ENCODE measurements at places on chromosomes 6 and 20.

- DNase-seq = no peak
Observed at GRCh38 chr6:135438907-135439535, 58.5 kb downstream of the AHI1 start.

- no peak for DNase-seq
Observed at GRCh38 chr20:46607191-46607848, 43.9 kb downstream of the SLC13A3 start.

DNA sequence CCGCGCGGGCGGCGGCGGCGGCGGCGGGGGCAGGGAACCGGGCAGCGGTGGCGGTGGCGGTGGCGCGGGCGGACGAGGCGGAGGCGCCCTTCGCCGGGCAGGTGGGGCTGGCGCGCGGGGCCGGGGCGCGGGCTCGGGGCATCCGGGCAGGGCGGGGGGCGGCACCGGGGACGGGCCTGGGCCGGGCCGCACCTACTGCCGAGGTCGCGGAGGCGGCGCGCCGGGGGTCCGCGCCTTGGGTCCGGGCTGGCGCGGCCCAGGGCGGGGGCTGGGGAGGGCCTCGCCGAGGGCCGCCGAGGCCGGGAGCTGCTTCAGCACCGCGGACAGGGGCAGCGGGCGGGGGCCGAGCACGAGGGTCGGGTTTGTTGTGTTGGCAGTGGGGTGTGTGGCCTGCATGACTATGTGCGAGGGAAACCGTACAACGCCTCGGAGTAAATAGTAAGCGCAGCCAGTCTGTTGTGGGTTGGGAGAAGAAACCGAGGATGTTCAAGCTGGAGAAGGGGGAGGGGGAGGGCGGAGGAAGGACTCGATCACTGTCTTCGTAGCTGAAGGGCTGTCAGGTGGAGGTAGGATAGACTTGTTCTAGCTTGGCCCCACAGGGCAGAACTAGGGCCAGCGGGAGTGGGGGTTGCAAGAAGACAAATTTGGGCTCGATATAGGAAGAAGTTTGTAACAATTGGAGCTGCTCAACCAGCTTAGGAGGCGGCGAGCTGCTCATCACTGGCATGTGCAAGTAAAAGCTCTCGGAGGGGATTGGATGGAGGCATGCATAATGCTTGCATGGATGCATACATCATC lies 593 bp downstream of the MMP24 start:
- no peak for DNase-seq

- no peak for DNase-seq
Observed at GRCh38 chr6:45697605-45698004, 318.1 kb downstream of the CLIC5 start.

GRCh38 chr20:45157962-45158361 lies 16.7 kb upstream of the PI3 start:
- DNase-seq = peak; percentile 65

- no peak for DNase-seq
Observed at GRCh38 chr6:162372106-162372505, 355.5 kb downstream of the PRKN start.

DNA sequence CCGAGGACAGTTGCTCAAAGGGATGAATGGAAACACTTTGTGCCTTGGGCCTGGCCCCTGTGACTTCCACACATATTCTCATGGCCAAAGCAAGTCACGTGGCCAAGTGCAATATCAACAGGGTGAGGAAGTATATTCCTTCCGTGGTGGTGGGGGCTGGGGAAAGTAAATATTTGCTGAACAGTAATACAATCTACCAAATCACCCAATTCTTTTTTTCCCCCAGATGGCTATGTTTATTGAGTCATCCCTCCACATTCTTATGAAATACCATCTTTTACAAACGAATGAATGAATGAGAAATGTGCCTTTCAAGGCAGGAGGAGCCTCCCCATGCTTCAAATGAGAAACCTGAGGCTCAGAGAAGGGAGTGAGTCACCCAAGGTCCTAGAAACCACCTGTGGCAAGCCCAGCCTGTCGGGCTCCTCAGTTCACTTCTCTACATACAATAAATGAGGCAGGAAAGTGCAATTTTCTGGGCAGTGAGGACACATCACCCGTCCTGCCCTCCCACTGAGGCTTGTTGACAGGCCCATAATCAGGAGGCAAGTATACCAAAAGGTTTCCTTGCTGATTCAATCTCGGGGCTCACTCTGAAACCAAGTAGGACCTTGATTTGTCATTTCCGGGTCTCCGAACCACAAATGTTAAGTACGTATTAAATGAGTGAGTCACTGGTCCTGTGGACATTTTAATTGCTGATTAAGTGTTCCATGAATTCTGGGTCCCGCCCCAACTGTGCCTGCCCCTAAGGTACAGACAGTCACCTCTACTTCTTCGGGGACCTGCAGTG lies 25.3 kb upstream of the TOP1 start:
- DNase-seq = peak; percentile 82

DNA sequence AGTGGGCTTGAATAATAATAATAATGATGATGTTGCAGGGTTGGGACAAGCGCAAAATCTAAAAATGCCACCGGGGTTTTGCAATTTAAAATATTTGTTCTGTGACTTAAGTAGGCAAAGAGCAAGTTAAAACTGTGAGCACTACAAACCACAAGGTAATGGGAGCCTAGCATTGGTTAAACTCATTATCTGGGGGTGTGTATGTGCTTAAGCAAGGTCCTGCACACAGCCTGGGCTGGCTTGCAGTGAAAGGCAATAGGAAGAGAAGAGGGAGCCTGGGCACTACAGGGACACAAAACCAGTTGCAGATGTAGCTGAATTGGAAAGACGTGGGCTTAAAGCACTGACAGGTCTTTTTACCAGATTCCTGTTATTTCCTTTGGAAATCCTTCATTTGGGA lies 11.7 kb downstream of the SIM1 start:
- DNase-seq = no peak

- no peak for DNase-seq
Observed at GRCh38 chr6:151118461-151119123, 121.2 kb upstream of the AKAP12 start.

DNA sequence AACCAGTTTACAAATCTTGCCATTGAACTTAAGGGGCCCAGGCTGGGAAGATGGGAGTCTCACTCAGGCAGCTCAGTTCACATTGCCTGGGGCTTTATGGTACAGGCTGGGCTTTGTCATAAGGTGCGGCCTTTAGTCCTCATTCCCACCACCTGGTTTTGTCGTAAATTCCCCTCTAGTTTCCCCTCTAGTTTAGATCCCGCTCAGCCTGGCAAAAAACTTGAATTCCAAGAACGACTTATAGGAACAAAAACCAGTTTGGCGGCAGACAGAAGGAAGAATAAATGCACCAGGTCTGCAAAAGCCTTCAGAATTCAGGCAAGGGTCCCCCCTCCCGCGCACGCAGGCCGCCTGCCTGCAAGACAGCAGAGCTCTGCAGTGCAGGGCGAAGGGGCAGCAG lies 4.1 kb downstream of the BMP7 start:
- DNase-seq = no peak

- DNase-seq = no peak
Observed at GRCh38 chr6:121549736-121550135, 114.3 kb downstream of the GJA1 start.

DNA sequence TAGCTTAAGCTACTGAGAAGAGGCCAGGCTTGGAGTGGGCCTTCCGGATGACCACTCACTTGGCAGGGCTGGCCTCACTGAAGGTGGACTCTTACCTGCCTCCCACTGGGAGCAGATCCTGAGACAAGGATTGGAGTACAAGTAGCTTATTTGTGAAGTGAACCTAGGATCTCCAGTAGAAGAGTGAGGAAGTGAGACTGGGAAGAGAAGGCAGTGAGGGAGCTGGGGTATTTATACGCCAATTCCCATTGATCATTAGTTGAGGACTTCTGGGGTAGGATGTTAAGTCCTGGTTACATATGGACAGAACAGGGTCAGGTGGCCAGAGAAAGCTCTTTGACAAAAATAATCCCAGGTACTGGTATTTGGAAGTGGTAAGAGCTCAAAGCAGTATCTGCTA lies 32.3 kb upstream of the RNF24 start:
- DNase-seq = no peak

- DNase-seq = no peak
Observed at GRCh38 chr6:108161724-108162282, 4.0 kb upstream of the NR2E1 start.

DNA sequence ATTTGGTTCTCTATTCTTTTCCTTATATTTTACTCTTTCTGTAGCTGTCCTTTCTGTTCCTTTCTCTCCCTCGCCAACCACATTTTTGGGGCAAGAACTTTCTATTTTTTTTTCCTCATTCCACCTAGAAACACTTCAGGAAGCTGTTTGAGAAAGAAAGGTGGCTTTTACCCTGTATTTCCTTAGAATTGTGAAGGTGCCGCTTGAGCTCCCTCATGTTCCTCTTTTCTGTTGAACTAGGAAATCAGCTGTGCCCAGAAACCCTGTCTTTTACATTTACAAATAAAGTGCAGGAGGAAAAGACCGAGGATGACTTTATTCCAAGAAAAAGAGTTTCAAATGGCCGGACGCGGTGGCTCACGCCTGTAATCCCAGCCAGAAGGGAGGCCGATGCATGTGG lies 38.2 kb downstream of the OR2B2 start:
- DNase-seq = no peak

DNA sequence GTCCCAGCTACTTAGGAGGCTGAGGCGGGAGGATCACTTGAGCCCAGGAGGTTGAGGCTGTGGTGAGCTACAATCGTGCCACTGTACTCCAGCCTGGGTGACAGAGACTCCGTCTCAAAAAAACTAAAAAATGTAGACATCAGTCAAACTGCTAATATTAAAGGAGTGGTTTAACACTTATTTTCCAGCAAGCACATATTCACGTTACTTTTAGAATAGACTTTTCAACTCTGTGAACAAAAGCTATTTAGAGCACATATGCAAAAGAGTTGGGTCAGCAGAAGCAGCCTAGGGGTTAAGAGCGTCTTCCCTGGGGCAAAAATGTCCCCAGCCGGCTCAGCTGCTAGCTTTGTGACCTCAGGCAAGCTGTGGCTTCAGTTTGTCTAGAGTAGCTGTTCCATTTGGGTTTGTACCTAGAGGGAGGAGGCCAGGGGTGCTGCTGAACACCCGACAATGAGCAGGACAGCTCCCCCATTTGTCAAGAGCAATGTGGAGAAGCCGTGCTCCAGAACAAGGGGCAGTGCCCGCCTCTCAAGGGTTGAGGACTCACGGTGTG lies 62.5 kb upstream of the PTGIS start:
- DNase-seq = no peak

GRCh38 chr6:17899491-17899890 lies 87.9 kb downstream of the KIF13A start:
- peak; percentile 11 for DNase-seq

DNA sequence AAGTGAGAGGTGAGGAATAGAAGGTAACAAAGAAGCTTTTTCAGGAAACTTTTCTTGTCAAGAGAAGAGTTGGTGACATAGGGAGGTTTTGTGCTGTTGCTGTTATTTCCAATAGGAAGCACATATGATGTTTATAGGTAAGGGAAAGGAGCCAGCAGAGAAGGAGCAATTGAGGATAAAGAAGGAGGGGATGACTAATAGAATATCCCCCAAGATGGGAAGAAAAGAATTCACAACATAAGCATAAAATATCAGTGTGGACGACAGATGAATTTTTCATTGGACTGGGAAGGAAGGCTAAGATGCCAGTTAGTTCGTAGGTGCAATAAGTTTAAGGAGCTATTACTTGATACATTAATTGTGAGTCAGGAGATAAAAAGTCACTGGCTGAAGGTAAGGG lies 8.5 kb upstream of the BEND6 start:
- no peak for DNase-seq

GRCh38 chr6:83480470-83480869 lies 31.9 kb upstream of the PRSS35 start:
- DNase-seq = no peak

GRCh38 chr20:18585134-18585533 lies 2.7 kb upstream of the DTD1 start:
- DNase-seq = no peak

GRCh38 chr20:49352751-49353150 lies 74.9 kb upstream of the ZNFX1 start:
- DNase-seq = no peak

DNA sequence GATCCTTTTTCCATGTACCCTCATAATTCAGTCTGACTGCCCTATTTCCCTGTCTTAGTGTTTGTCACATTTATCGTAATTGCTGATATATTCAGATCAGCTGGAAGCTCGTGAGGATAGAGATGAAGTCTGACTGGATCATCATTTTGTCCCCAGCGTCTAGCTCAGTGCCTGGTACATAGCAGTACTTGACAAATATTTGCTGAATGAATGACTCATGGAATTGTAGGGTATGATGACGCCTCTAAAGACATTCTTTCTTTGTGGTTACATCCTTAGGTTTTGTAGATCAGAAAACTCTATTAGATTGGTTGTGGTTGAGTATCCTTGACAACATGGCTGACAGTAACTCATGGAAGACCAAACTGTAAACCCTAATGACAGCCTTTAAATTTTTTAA lies 68.9 kb downstream of the MTHFD1L start:
- no peak for DNase-seq

DNA sequence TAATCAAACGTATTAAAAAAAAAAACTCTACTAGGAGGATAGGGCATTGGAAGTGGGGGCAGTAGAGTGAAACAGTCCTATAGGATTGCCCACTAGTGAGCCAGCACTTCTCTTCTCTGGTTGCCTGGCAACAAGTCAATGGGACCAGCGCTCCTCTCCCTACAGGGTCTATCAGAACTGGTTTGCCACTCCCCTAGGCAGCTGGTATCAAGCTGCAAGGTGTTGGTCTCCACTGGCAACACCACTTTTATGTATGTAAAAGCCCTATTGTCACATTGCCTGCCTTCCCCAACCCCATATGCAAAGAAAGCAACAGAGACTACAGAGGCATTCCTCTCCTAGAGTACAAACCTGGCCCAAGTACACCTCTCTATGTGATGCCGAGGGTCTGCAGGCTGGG lies 166.9 kb upstream of the MCHR2 start:
- DNase-seq = no peak

GRCh38 chr6:91970700-91971099 lies 1383.8 kb upstream of the MAP3K7 start:
- DNase-seq = no peak

GRCh38 chr20:8073024-8073832 lies 53.7 kb upstream of the TMX4 start:
- no peak for DNase-seq

- DNase-seq = no peak
Observed at GRCh38 chr20:4046926-4047325, 31.6 kb upstream of the RNF24 start.

DNA sequence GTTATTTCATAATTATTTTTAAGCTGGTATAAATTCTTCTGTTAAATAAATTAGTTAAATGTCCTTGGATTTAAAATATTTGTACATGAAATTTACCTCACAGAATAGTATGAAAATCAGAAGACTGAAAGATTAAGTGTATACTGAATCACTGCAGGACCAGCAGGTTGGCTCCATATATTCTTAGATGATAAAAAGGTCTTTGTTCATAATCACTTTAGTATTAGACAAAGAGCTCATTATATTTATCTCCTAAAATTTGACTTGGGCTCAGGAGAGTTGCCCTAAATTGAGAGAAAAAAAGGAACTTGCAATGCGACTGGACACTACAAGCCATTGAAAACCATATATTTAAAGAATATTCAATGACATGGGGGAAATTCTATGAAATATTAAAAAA lies 766.4 kb upstream of the CITED2 start:
- no peak for DNase-seq

GRCh38 chr20:2752567-2753460 lies 47.6 kb downstream of the CPXM1 start:
- DNase-seq = no peak

All from prostate gland (tissue), 2 donors.